ENCODE measurements at places on chromosomes 7 and 10.

GRCh38 chr7:8146788-8147413, 115.1 kb downstream of the ICA1 start:
- no peak for DNase-seq

GRCh38 chr7:44757739-44758138, 9.1 kb downstream of the ZMIZ2 start:
- DNase-seq, result no peak

DNA sequence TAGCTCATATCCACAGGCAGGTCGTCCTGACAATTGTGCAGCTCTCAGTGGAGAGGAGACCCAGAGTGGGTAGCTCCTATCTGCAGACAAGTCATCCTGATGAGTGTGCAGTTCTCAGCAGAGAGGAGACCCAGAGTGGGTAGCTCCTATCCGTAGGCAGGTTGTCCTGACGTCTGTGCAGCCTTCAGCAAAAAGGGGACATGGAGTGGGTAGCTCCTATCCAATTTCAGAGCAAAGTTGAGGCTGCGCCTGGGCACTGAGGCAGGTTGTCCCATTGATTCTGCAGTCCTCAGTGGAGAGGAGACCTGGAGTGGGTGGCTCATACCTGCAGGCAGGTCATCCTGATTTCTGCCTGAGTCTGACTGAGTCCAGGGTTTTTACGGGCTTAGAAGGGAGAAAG, 111.8 kb downstream of the HPSE2 start:
- DNase-seq, result no peak

GRCh38 chr10:91164520-91165065, 55.9 kb upstream of the PCGF5 start:
- no peak for DNase-seq

- no peak for DNase-seq
Measured at GRCh38 chr7:151680810-151681209, 161.1 kb upstream of the RHEB start.

DNA sequence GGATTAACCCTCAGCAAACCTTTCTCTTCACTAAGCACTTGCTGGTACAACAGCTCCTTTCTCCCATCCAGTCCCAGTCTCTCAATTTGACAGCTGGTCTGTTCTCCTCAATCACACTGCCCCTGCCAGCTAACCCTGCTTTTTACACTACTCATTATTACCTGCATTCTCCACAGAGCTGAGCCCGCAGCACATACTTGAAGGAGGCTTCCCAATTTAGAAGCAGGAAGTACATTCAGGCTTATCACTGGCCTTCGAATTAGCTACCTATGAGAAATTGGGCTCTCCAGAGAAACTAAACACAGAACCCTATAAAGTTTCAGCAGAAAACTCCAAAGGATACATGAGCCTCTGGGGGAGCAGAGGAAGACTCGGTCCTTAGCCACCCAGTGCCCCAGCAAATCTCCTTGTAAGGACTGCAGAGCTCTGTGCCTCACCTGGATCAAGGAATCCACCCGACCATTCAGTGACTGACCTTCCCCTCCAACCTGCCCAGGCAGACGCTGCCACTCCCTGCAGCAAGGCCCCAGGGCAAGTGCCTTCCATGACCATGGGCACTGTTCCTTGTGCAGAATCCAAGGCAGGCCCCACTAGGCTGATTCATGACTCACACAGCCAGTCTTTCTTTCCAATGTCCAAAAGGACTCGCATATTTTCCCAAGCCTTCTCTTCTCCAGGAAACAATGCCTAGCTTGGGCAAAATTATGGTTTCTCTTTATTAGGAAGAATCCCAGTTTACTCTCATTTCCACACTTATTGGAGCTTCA, 68.0 kb downstream of the VOPP1 start:
- DNase-seq, result no peak

DNA sequence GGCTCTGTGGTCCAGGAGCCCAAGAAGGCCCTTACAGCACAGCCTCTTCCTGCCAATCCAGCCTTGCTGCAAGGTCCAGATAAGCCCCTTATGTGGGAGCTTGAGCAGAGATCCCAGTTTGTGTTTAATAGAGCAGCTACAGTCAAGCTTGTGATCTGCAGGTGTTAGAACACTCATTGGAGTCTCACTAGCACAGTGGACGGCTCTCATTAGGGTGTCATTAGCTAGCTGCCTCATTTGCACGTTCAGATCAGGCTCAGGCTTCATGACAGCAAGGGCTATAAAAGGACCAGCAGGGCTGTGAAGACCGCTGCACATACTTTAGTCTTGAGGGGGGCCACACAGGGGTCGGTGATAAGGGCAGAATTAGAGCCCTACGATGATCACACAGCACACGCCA, 443.2 kb downstream of the RPS24 start:
- DNase-seq, result no peak

- DNase-seq, result no peak
Measured at GRCh38 chr7:7257899-7258692, 75.8 kb downstream of the C1GALT1 start.

GRCh38 chr10:32929634-32930033, 28.4 kb downstream of the ITGB1 start:
- peak; percentile 31 for DNase-seq

DNA sequence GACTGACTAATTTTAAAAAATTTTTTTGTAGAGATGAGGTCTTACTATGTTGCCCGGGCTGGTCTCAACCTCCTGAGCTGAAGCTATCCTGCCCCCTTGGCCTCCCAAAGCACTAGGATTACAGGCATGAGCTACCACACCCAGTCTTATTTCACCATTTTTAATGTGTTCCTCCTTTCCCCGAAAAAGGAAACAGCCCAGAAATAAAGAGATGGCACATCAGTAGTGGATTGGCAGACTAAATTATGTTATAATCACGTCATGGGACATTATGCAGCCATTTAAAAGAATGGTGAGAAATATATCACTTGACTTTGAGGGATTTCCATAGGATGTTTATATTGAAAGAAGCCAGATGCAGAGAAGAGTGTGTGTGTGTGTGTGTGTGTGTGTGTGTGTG, 40.5 kb downstream of the CAPZA2 start:
- no peak for DNase-seq

- DNase-seq, result no peak
Measured at GRCh38 chr7:94612661-94613060, 43.3 kb downstream of the SGCE start.

GRCh38 chr7:25851332-25852210, 300.4 kb upstream of the NFE2L3 start:
- DNase-seq, result peak; percentile 52

DNA sequence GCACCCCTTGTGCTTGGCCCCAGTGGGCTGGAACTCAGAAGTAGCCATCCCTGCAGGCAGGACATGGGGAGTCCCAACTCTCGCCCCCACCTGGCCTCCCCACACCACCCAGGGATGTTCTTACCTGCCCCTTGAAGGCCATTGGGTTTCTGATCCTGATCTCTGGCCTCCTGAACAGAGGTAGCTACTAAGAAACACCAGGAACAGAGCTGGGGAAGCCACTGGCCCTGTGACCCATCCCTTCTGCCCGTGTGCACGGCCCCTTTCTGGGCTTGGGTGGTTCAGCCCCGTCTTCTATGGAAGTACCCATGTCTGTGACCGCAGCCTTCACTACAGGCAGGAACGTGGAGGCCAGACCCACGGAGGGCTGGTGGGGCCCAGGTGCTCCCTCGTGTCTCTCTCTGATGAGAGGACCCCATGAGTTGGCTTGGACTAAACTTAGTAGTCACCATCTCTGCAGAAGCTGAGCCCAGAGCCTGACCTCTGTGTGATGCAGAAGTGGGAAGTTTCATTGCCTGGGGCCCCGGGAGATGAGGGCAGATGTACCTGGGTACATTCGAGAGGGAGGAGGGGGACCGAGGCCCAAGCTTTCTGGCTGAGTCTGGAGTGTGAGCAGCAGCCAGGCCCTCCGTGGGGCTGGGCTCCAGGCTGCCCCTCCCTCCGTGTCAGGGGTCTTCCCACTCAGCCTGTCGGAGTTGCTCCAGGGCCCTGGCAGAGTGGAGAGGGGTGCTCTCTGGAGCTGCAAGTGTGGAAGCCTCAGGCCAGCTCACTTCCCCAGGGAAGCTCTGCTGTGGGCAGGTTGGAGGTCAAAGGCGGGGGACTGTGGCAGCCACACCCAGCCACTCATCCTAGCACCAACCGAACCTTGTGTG, 81.0 kb downstream of the MKI67 start:
- no peak for DNase-seq

DNA sequence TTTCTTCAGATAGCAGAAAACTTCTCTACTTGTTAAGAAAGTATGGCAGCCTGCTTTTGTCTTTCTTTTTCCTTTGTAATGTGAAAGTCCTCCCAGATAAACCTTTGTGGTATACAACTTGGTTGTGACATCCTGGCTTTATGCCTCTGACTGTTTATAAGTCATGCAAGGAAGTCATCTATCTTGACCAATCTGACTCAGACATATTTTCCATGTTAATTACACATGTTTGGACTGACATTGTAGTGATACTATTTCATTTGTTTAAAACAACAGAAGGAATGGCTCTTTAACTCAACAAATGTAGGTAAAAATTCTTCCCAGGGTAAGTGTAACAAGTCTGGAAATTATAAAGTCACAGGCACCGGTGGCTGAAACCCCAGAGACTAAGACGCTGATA, 341.6 kb upstream of the MEOX2 start:
- no peak for DNase-seq

DNA sequence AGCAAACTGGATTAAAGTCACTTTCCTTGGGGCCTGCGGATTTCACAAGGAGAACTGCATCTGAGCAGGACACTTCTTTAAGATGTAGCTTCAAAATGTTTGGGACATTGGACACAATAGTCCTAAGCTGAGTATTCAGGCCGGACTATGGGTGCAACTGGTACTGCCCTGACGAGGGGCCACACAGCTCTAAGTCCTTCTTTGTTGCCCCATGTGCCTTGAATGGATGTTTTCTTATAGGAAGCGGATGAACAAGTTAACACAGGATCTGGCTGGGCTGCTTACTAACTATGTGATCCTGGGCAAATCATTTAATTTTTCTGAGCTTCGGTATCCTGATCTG, 147.8 kb upstream of the KLF14 start:
- no peak for DNase-seq

DNA sequence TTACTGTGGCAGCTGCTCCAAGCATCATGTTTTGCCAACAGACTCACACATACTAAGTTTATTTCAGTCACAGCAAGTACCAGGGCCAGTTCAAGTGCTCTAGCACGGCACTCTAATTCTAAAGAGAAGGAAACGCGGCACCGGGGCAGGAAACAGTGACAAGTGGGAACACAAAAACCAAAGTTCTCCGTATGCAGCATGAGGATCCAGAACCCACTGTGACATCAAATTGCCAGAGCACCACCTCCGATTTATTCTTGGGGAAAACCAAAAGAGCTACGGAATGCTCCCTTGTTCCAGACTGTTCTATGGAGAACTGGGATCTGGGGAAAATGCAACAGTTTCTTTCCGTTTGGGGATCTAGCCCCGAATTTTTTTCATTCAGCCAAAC, 448 bp upstream of the PTER start:
- DNase-seq, result peak; percentile 5

- no peak for DNase-seq
Measured at GRCh38 chr7:133572087-133572486, 319.2 kb downstream of the EXOC4 start.

- no peak for DNase-seq
Measured at GRCh38 chr7:98199131-98199530, 12.1 kb upstream of the BHLHA15 start.

DNA sequence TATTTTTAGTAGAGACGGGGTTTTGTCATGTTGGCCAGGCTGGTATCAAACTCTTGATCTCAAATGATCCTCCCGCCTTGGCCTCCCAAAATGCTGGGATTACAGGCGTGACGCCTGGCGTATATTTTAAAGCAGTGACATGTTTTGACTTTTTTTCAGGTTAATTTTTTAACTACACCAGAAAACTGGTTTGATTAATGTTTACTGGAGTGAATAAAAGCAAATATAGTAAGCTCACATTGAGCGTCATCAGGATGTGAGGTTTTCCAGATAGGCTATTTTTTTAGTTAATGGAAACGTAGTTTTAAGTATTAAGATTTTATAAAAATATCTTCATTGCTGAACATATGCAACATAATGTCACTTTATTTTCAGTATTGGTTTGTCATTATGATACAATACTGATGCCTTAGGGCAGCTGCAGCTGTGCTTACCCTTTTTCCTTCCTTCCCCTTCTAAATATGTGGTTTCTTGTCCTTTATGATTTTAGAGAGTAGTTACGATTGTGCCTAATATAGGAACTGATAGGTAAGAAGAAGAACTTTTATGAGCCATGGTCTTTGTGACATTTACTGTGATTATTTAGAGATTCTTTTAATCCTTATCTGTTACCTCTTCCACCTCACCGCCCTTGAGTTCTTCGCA, 37.3 kb downstream of the TMEM60 start:
- no peak for DNase-seq

DNA sequence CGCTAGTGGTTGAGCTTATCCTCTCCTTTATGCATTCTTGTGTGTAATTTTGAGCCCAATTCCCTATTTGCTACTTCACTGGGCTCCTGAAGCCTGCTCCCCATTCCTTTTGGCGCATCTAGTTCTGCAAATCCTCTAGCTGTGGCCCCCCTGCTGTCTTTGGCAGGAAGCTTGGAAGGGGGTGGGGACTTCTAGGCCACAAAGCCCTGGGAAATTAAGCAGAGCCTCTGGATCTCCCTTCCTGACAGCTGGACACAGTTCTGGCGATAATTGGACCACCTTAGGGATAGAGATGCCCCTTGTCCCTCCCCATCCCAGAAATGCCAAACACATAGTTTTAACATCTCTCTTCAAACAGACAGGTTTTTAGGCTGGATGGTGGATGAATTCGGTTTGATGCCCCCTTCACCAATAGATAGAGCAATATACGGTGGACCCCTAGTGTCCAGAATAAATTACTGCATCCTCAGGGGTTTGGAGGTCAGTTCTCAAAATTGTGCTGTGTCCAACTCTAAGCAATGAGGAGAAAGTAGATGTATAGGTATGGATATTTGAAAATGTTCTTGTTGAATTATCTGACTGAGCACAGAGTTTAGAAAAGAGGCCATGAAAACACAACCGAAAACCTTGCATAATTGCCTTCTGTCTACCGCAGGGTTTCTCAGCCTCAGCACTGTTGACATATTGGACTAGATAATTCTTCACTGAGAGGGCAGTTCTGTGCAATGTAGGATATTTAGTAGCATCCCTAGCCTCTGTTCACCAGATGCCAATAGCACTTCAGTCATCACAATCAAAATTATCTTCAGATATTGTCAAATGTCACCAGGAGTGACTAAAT, 75.5 kb downstream of the PAPSS2 start:
- no peak for DNase-seq

DNA sequence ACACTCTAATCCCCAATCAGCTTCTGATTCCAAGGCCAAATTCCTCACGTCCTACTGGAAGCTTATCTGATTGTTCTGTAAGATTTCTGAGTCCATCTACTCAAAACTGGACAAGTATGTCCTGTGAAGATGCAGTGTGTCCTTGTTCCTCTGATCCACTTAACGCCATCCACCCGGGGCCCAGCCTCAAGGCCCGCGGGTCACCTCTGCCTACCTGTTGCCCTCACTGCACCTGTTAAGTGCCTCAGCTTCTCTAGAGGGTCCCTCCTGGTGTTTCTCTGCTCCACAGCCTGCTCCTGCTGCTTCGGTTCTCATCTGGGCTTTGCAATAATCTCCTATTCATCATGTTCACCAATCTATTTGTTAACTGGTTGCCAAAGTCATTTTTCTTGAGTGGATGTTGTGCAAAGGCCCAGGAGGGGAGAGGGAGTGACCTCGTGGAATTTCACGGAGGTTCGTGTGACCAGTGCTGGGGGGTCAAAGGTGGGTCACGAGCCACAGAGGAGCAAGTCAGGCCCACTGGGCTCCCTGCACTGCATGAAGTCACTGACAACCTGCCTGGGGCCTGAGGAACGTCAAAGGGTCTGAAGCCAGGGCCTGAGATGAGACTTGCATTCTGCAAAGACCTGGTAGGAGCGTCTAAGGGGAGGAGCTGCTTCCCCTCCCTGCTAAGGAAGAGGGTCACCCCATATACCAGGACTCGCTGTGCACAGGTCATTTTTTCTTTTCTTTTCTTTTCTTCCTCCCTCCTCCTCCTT, 338.1 kb downstream of the WDR37 start:
- no peak for DNase-seq

All from CD8-positive, alpha-beta T cell (primary cell).